AG04450 (cell line): ENCODE measurements at places on chromosomes 12 and 14.

DNA sequence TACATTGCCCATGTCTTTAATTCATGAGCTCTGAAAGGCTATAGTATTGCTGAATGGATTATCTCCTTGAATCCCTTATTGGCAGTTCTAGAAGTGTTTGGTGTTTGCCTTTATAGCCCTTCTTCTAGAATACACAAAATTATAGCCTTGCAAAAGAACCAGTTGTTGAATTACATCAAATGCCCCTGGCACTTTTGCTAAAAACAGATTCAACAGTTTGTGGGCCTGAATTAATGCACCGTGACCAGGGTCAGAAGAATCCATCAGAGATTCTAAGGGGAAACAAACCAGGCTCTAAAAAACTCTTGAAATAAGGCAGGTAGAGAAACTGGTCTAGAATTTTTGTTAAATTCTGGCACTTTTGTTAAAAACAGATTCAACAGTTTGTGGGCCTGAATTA, 197.8 kb downstream of the SOX5 start:
- no peak for DNase-seq

GRCh38 chr14:100010679-100011078, 54.5 kb upstream of the EVL start:
- DNase-seq, result no peak

- DNase-seq, result no peak
These were observed 22.3 kb upstream of the NXPH4 start for GRCh38 chr12:57194253-57194652.

GRCh38 chr12:2248087-2248900, 195.5 kb downstream of the CACNA1C start:
- DNase-seq, result peak; percentile 71

DNA sequence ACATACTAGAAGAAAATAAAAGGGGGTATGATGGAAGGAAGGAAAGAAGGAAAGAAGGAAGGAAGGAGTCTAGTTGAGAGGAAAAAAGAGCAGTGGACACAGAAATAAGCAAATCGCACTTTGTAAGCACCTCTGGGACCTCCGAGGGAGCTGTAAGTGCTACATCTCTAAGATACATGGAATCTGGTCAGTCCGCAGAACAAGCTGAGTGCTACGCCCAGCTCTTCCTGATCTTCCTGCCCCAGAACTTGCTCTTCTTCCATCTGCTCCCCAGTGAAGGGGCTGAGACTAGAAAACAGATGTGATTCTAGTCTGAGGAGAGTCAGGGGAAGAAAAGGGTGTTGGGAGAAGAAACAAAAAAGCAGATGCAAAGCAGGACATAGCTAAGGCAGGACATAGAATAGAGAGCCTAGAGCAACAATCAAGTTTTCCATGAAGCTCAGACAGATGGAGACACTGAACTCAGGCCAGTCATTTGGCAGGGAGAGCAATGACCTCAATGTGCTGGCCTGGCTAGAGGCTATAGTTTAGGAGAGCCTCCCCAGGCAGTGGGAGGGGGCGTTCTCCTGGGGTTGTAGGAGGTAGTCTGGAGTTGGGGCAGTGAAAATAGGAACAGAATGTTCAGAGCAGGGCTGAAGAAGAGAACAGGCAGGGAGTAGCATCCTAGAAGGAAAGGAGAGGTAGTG, 1.7 kb upstream of the MFAP5 start:
- no peak for DNase-seq
